ENCODE measurements at places on chromosomes 7 and 10.

DNA sequence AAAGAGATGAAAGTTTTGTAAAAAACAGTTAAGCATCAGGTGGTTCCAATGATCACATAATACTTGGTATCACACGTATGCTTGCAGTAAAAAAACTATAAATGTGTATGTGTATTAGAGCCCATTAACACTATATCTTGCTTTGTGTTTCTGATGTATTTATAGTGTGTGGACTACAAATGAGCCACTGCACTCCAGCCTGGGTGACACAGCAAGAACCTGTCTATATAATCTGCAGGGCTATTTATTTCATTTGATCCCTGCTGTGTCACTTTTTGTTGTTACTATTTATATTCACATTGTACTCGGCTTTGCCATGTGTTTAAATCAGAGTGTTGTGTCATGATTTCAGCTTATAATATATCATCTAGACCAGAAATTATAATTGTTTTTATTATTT lies 487.8 kb upstream of the TEX47 start:
- no peak for DNase-seq

DNA sequence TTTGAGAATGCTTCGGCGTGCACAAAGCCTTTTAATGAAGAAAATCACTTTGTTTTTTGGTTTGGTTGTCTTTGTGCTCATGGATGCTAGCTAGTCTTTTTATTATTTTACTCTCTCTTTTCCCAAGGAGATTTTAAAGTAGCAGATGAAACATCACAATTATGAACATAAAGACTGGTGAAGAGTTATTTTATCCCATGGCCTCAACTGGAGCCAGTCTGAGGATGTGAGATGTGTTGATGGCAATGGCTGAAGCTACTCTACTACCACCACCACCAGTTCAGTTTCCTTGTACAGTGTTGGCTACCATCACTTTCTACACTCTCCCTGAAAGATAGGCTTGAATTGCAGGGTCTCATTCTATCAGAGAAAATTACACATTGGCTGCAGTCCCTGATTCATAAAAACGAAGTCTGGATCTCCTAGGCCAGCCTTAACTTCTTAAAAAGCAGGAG lies 494 bp upstream of the HERC4 start:
- no peak for DNase-seq

- DNase-seq = peak; percentile 53
Observed at GRCh38 chr7:100837099-100837836, 9.9 kb upstream of the EPHB4 start.

DNA sequence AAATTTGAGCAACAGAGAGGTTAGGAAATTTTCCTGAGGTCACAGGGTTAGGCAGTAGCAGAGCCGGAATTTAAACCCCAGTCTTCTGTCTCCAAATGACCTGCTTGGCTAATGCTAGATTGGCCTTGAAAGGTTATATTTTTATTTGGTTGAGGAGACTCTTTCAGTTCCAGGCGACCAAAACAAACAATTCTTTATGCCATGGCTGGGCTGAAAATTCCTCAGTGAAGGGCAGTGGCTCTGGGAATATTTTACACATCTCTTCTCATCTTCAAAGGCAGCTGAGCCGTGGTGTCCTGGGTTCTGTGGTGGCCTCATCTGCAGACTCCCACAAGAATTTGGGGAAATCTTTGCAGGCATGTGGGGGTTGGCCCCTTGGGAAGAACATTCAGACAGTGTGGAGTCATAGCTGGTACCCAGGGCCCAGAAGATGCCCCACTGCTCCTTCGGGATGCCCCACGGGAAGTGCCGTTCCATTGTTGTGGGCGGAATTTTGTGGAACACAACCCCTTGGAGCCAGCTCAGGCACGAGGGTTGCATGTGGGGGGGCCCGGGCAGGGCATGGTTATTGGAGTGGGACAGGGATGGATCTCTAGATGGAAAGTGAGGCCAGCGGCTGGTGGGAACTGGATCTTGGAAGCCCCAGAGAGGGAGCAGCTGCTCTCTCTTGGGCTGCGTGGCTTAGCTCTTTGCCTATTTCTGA lies 33.2 kb downstream of the RPS24 start:
- no peak for DNase-seq

GRCh38 chr7:70439651-70440050 lies 692.3 kb upstream of the GALNT17 start:
- no peak for DNase-seq

DNA sequence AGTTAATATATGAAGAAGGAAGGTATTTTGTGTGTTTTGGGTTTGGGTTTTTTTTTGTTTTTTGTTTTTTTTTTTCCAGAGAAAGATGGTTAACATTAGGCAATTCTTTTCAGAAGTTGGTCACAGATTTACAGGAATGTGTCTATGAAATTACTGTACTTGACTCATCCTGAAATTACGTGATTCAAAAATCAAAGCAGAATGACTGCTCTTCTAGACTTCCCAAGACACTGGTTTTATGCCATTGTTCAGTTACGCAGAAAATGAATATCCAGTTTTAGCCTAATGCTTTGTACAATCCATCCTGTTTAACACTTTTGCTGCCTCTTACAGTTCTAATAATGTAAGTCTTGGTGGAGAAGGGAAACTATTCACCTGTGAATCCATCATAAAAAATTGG lies 39.7 kb upstream of the CELF2 start:
- DNase-seq = no peak

GRCh38 chr10:96667401-96667800 lies 52.9 kb downstream of the PIK3AP1 start:
- no peak for DNase-seq

DNA sequence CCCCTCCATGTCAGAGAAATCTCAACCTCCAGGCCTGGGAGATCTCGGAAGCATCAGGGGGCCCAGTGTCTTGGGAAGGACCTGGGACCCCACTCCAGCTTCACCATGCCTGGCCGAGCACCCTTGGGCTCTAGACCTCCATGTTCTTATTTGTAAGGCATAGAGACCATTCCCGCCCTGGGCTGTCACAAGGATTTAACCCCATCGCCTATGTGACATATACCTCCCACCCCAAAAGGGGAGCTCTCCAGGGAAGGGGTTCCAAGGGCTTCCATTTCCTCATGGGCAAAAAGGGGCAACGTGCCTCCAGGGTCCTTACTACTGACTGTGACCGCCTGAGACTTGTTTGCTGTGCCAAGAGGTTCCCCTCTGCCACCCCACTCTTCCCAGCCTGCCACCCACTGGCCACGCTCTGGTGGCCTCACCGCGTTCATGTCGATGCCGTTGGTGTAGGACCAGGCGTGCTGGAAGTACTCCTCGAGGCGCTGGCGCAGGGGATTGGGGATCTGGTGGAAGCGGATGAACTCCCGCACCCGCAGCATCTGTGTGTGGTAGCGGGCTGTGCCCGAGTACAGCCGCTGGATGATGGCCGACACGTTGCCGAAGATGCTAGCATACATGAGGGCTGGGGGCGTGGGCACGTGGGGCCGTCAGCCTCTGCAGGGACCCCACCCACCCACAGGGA lies 27.5 kb downstream of the KCNH2 start:
- DNase-seq = no peak

All from stimulated activated CD4-positive, alpha-beta T cell treated with anti-CD3 and anti-CD28 coated beads, Interleukin-1b, Interleukin-23, amount 100 ng/mL, for 1 hour (primary cell).